ENCODE measurements at places on chromosomes 5 and 9. TPM values are rescaled to one million over a fixed set of nuclear protein-coding genes. Genes with fewer than 3 reads are reported as not detected.

TGFBI gene
- 1.6 TPM for polyA plus RNA-seq

OR1J2 gene
- polyA plus RNA-seq: not detected

DNA sequence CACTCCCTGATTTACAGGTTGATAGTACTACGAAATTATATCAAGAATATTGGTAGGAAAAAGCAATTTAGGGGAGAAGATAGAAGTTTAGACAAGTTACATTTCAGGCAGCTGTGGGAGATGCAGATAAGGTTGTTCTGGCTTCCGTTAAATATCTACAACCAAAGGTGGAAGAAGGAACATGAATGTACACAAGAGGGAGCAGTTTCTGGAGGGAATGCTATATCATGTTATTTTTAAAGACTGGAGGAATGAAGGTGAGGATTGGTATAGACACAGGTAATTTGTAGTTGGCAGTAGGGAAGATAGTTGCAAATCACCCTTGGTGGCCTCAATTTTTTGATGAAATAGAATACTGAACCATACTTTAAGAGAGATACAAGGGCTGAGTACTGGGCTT is 187.3 kb upstream of the NMUR2 start:
- no peak overlapping the region for H3K27ac ChIP-seq
- H3K4me3 ChIP-seq: no peak overlapping the region
- H3K4me1 ChIP-seq: no peaks in the 10 kb centered on the region
- no peaks in the 10 kb centered on the region for H3K27me3 ChIP-seq
- no peak for DNase-seq

DNA sequence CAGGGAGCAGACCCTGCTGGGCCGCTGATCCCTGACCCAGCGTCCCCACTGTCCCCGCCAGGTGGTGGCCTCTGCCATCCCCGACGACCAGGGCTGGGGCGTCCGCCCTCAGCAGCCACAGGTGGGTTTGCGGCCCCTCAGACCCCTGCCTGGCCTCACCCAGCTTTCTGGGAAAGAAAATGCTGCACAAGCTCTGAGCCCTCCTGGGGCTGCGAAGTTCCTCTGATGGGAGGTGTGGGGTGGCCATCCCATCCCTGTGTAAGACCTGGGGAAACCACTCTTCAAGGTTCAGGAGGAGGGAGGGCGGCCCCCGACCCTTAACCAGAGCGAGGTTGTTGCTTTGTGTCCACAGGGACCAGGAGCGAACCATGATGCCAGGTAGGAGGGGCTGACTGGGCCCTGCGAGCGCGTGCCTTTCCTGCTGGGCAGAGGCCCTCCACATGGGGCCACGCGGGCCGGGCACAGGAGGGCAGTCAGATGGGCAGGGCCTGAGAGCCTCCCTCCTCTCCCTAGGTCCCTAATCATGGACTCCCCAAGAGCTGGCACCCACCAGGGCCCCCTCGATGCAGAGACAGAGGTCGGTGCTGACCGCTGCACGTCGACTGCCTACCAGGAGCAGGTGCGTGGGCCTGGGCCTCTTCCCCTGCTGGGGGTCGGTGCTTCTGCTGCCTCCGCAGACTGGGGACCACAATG is 7.7 kb downstream of the NOXA1 start:
- H3K27me3 ChIP-seq: no peaks in the 10 kb centered on the region
- H3K4me3 ChIP-seq: no peak overlapping the region
- H3K36me3 ChIP-seq: no peaks in the 10 kb centered on the region
- peaks cover 1% of the 10 kb centered on the region for H3K4me1 ChIP-seq
- DNase-seq: no peak
- H3K27ac ChIP-seq: no peak overlapping the region

GRCh38 chr5:135460246-135461033 is 8.3 kb upstream of the TIFAB start:
- DNase-seq: no peak
- H3K4me3 ChIP-seq: no peak overlapping the region
- H3K4me1 ChIP-seq: no peaks in the 10 kb centered on the region
- no peaks in the 10 kb centered on the region for H3K36me3 ChIP-seq
- no peak overlapping the region for H3K27ac ChIP-seq
